HFFc6 (cell line): ENCODE measurements at places on chromosomes 2 and 18. TPM values are rescaled to one million over a fixed set of nuclear protein-coding genes. Genes with fewer than 3 reads are reported as not detected.

GBX2 gene
- total RNA-seq, result not detected in 3 replicates

EIF4E2 gene
- total RNA-seq, result 84.1 to 88.5 TPM (median 87.9 TPM) in 3 replicates

DNA sequence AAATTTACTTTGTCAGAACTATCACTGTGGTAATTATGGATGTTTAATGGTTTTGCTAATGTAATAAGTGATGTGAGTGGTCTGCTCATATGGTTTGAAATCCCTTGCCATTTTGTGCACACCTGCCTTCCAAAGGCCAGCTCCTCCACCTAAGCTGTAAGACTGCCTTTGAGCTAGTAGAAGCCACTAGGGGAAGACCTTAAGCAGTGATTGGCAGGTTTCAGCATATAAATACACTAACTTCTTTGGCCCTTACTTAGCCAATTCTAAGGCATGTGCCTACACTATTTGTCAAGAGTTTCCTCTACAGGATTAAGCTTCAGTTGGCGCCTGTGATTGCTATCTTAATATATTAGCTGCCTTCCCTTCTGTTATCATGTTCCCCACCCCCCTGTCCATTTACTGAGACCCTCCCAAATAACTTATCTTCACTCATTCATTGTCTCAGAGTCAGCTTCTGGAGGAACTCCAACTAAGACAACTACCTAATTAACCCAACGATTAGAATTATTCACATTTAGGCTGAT lies 141.1 kb downstream of the MBD5 start:
- H3K4me3 ChIP-seq, result no peak overlapping the region
- H3K27me3 ChIP-seq, result no peaks in the 10 kb centered on the region; the same call in 1 of the 2 replicates
- peaks cover 10% of the 10 kb centered on the region for H3K4me1 ChIP-seq
- H3K36me3 ChIP-seq, result no peaks in the 10 kb centered on the region

GRCh38 chr2:77268626-77269025 lies 253.6 kb downstream of the LRRTM4 start:
- no peak for DNase-seq
- no peak overlapping the region for H3K27ac ChIP-seq
- H3K4me3 ChIP-seq, result no peak overlapping the region

- peaks cover 3% of the 10 kb centered on the region for H3K27me3 ChIP-seq
- no peaks in the 10 kb centered on the region for H3K4me1 ChIP-seq
- H3K4me3 ChIP-seq, result no peak overlapping the region
- peaks cover 9% of the 10 kb centered on the region; the same call in 1 of the 2 replicates for H3K36me3 ChIP-seq
These were observed 1.5 kb upstream of the ASB18 start for GRCh38 chr2:236265675-236266074.

DNA sequence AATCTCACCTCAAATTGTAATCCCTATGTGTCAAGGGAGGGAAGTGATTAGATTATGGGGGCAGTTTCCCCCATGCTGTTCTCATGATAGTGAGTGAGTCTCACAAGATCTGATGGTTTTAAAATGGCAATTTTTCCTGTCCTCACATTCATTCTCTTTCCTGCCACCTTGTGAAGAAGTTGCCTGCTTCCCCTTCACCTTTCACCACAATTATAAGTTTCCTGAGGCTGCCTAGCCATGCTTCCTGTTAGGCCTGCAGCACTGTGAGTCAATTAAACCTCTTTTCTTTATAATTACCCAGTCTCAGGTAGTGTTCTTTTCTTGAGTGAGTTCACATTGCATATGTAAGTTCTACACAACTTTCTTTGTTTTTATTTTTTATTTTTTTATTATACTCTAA lies 271.5 kb downstream of the EXOC6B start:
- no peaks in the 10 kb centered on the region for H3K4me1 ChIP-seq
- H3K4me3 ChIP-seq, result no peak overlapping the region
- H3K27me3 ChIP-seq, result peaks cover 1% of the 10 kb centered on the region; the same call in 1 of the 2 replicates
- no peak overlapping the region for H3K27ac ChIP-seq
- no peak for DNase-seq

DNA sequence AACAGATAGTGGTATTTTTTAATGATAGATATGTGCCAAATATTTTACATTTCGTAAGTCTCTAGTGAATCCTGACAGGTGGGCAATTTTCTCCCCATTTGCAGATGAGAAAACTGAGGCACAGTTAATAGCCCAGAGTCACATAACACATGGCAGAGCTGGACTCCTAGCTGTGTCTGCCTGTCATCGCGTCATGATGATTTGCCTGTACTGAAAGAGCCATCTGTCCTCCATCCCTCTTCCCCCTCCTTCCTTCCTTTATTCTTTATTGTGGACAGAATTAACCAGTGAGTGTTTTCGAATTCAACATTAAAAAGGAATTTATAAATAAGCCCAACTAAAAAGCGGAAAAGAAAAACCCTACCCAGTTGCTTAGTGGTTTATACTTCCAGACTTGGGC lies 3.2 kb downstream of the DNAJB2 start:
- peaks cover 39% of the 10 kb centered on the region for H3K4me1 ChIP-seq
- DNase-seq, result no peak
- H3K27ac ChIP-seq, result no peak overlapping the region
- peaks cover 12% of the 10 kb centered on the region; the same call in 1 of the 2 replicates for H3K36me3 ChIP-seq

DNA sequence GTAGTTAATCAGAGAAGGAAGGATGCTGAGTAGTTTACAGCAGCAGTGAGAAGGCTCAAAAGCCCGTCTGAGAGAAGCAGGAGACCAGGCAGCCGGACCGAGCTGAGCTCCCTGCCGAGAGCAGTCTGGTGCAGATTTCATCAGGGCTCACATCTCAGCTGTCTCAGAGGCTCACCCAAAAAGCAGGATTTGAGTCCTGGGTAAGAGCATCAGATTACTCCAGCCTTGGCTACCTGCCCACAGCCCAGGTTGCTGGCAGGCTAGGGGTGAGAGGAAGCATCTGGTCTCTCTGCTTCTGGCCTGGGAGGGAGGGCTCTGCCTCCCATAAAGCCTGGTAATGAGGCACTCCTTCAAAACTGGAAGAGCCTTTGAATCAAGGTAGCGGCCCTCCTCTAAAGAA lies 140.5 kb downstream of the ST6GAL2 start:
- DNase-seq, result no peak
- no peaks in the 10 kb centered on the region for H3K27me3 ChIP-seq
- H3K36me3 ChIP-seq, result no peaks in the 10 kb centered on the region; the same call in 1 of the 2 replicates
- H3K4me3 ChIP-seq, result no peak overlapping the region
- no peak overlapping the region for H3K27ac ChIP-seq

APOB gene
- not detected in 3 replicates for total RNA-seq

CYTIP gene
- total RNA-seq, result not detected in 3 replicates

KCNJ13 gene
- not detected in 3 replicates for total RNA-seq

- H3K4me1 ChIP-seq, result peaks cover 24% of the 10 kb centered on the region; the same call in 1 of the 2 replicates
- no peak overlapping the region for H3K4me3 ChIP-seq
- H3K36me3 ChIP-seq, result no peaks in the 10 kb centered on the region
- H3K27me3 ChIP-seq, result peaks cover 4% of the 10 kb centered on the region
These were observed 45.2 kb upstream of the PGAP1 start for GRCh38 chr2:196971574-196972279.

DNA sequence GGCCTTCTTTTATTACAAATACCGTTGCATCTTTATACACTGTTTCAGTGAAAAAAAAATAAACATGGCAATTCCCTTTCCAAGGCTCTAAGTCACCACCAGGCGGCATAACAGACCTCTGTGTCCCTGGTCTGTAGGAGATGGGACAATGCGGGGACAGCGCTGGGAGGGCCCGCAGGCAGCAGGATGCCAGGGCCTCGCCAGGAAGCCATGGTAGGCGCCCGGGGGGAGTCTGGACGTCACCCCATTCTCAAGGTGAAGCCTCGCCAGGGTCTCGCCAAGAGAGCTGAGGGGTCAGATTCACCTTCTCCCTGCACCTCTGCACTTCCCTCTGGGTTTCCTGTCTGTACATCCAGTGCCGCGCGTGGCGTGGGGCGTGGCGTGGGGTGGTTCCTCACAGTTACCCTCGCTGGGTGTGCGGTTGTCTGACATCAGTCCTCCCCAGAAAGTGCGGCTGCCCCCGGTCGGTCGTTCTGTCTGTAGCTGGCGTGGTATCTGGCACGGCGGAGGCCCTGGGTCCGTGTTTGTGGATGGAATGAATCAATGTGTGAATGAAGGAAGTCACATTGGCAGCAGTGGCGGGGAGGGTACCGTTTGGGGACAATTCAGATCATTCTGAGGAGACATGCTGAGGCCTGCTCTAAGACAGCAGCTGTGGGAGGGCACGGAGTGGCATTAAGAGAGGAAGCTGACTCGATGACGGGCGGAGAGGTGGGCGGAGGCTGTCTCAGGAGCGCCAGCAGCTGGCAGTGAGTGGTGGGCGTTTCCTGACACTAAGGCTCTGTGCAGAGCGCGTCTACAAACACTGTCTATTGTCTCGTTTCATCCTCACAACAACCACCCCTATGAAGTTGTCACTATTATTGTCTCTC lies 46.0 kb downstream of the LRRFIP1 start:
- peak overlapping the region; percentile 96 for H3K27ac ChIP-seq
- H3K27me3 ChIP-seq, result peaks cover 7% of the 10 kb centered on the region; the same call in 1 of the 2 replicates
- DNase-seq, result no peak
- peaks cover 72% of the 10 kb centered on the region for H3K4me1 ChIP-seq
- no peak overlapping the region for H3K4me3 ChIP-seq

STPG4 gene
- 0.31 TPM in 1 of 3 replicates, not detected in the others for total RNA-seq
